GM19239 (cell line): ENCODE measurements at places on chromosomes 5 and 9.

DNA sequence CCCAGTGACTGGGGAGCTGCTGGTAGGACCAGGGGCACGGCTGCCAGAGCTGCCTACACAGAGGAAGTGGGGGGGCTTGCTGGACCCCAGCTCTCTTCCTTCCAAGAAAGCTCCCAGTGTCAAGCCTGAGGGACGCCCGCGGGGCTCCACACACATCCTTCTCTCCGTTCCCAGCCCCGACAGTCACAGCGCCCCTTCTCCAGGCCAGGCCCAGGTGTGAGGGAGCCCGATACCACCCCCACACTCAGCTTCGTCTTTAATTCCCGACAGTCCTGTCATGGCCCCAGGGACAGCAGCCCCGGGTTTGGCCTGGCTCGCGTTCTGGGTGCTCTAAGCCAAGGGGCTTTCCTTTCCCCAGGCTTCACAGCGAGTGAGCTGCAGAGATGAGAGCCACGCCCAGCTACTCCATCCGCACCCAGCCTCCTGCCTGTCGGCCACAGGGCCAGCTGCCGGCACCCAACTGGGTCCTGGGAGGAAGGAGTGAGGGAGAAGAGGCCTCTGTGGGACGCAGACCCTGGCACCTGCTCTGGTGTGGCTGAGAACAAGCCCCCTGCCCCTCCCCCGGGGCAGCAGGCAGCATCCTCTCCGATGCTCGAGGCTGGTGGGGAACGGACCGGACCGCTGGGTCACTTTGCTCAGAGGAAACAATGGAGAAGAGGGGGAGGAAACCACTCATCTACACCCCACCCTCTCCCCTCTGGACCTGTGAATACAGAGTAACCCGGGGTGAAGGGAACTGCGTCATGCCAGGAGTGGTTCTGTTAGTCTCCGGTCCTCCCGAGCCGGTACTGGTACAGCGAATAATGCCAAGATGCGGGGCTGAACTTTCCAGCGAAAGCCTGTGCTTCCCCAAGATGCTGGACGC, 53.9 kb upstream of the PHYKPL start:
- no peak for DNase-seq

DNA sequence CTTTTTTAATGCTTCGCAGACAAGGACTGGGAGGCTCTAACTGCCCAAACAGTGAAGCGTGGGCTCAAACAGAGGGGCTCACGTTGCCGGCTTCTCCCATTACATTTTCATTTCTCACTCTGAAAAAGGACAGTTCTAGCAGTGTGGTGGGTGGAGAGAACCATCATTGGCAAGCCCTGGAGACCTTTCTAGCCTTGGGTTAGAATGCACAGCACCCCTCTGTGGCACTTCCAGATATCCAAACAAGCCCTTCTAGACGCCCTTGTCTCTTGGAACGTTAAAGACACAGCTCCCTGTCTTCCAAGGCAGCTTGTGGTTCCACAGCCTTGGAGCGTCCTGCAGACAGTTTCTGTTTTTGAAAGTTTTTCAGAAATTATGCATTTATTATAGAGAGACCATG, 52.1 kb downstream of the MVB12B start:
- DNase-seq: no peak

DNA sequence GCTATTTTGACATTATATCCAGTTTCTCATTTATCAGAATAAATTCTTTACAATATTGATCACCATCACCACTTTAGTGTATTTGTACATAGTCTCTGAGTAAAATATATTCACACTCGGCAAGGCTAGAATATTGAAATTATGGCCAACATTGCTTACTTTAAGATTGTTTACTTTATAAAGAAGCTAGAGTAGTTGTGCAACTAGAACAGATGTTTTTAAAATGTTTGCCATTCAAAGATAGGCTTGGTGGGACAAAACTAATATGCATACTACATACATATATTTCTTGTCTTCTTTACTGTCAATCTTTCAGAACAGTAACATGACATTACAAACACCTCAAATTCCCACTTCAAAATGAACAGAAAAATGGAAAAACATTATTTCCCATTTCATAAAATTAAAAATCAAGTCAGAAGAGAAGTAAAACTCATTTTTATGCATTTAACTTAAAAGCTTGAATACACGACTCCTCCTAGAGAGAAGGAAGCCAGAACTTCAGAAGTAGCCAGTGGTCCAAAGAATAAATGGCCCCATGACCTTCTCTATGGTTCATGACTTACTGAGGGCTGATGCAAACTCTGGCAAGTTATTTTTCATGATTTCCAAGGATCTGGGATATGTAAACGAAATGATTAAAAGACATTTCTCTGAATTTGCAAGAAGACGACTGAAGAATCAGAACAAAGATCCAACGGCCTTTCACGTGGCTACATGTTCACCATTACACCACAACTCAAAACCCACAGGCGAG, 14.1 kb downstream of the MTX3 start:
- no peak for DNase-seq

DNA sequence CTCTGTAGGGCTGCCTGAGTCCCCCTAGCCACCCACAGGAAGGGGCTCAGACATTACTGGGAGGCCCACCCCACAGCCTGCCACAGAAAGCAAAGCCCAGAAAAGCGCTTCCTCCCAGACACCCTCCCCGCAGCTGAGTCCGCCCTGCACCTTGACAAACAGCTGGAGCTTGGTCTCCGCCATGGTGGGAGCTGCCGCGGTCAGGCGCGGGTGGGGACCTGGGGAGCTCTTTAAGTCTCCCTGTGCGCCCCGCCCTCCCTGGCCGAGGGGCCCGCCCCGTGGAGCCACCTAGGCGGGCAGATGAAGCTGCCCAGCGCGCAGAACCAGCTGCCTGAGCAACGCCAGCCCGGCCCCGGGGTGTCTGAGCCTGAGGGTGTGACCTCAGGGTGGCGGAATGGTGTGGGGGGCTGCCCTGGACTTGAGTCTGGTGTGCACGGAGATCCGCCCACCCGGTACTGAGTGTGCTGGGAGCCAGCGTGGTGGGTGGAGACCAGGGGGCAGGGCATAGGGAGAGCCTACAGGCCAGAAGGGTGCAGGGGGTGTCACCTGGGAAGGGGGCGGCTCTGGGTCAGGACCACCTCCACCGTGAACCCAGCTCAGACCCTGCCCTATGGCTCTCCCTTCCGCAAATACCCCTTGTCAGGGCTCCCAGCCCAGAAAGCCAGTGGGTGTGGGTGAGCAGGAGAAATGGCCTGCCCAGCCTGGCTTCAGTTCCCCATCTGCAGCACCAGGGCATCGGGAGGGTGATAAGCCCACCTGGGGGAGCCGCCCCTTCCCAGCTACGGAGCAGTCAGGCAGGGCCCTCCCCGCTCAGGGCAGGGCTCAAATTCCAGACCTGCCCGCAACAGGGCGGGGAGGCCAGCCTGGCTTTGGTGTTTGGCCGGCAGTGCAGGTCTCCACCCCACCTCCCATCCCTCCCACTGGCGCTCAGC, at the start of gene CLIC3:
CLIC3 (minus strand) TSS at position 208 of the 932 bp plus-strand sequence; CDS start at position 183, 25 bp downstream.
- DNase-seq: no peak
